ENCODE measurements at places on chromosomes 5 and 9.
A peak's percentile ranks its signal among the peaks of the same experiment; 100 is the strongest.

DNA sequence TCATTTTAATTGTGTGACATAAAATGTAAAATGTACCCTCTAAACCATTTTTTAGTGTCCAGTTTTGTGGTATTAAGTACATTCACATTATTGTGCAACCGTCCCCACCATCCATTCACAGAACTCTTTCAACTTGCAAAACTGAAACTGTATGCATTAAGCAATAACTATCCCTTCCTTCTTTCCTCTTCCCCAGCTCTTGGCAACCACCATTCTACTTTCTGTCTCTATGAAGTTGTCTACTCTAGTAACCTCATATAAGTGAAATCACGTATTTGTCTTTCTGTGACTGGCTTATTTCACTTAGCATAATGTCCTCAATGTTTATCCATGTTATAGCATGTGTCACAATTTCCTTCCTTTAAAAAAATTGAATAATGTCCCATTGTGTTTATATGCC, 142.4 kb downstream of the C9orf152 start:
- no peak for DNase-seq

DNA sequence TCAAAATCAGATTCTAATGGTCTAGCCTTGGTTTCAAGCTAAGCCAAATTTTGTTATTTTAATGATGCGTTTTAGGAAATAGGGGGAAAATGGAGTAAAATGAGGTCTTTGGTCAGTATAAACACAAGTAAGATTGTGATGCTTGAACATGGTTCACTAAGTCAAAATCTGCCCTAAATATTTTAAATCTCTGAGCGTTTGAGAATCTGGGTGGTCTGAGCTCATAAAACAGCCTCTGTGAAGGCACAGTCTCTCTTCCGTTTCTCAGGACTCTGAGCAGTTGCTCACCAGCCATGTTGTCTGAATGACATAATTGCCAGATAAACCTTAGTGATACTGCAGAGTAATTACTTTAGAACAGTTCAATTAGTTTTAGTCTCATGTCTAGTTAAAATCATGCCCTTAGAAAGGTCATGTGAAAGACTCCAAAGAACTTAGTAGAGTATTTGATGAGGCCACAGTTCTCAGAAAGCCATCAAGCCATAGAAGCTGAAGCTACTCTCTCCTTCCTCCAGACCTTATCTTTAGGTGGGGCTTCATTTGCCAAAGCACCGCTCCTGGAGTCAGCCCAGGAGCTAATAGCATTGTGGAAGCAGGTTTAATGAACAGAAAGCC, 257.1 kb upstream of the MAP3K1 start:
- no peak for DNase-seq

DNA sequence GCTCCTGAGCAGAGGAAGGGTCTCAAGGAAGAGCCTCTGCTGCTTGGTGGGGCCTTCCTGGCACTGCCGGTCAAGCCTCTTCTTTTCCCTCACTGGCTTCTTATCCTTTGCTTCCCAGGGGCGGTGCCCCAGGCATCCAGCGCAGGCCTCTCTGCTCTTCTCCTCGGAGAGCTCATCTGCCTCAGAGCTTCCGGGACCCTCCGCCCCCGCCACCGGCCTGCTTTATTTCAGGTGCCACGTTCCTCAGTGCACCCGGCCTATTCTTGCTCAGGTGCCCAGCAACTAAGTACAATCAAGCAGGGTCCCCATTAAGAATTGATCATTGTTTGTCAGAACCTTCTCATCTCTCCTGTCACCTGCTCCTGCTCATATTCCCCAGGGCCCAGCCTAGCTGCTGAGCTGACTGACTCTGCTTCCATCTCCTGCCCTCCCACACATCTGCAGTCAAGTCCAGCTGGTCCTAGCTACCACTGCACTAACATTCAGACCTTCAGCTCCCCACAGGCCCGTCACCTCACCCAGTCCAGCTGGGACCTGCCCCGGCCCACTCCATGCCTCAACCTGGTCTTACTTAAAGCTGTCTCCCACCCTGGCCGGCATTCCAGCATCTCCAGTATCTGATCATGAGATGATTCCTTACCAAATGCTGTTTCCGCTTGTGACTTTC, 114.3 kb upstream of the BOD1 start:
- no peak for DNase-seq

DNA sequence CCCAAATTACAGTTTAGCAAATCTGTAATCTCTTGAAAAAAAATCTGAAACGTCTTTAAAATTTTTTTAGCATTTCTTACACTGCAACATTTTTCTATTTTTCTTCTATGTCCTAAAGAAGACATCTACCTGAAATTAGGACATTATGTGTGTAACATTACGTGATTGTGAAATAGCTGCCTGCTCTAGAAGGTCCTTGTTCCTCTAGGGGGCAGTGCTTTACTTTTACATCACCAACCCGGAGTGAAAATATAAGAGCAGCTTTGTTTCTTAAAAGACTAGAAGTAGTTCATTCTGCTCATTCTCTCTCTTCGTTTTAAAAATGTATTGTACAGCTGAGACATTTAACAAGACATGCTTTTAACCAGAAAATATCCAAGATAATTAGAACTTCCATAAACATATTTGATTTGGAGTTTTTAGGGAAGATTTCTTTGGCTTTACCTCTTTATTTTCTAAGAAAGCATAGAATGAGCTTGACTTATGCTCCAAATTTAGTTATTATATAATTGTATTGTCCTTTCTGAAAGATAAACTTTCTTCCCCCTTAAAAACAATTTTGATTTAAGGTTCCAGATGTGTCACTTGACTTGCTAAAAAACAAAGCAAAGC, 48.1 kb upstream of the RIOK2 start:
- DNase-seq = peak; percentile 53

DNA sequence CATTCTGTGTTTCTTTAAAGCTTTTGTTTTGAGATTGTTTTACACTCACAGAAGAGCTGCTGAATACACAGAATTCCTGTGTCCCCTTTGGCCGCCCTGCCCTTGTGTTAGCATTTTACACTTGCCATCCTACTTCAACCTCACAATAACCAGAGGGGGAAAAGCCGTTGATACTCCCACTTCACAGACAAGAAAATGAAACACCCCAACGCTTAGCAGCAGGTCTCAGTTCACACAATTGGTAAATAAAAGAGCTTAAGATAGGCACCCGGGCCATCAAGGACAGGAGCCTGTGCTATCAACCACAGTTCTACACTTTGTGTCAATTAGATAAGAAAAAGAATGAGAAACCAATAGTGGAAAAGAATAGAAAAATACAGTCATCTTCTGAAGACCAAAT, 178.0 kb downstream of the SYK start:
- DNase-seq = no peak

DNA sequence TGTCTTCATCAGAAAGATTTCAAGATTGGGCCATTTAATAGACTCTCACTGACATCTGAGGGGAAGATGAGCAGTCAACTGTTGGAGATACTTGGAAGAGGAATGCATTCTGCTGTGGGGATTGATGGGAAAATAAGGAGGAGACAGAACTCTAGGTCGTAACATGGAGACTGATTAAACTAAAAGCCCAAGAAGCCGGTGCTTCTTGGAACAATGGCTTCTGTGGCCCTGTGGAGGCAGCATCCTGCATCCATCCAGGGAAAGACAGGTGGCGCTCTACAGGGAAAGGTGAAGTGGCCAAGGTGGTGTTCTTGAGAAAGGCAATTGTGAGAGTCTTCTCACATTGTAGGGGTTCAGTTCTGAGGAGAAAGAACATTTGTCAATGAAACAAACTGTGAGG, 31.3 kb downstream of the ZFAND5 start:
- DNase-seq = peak; percentile 12

DNA sequence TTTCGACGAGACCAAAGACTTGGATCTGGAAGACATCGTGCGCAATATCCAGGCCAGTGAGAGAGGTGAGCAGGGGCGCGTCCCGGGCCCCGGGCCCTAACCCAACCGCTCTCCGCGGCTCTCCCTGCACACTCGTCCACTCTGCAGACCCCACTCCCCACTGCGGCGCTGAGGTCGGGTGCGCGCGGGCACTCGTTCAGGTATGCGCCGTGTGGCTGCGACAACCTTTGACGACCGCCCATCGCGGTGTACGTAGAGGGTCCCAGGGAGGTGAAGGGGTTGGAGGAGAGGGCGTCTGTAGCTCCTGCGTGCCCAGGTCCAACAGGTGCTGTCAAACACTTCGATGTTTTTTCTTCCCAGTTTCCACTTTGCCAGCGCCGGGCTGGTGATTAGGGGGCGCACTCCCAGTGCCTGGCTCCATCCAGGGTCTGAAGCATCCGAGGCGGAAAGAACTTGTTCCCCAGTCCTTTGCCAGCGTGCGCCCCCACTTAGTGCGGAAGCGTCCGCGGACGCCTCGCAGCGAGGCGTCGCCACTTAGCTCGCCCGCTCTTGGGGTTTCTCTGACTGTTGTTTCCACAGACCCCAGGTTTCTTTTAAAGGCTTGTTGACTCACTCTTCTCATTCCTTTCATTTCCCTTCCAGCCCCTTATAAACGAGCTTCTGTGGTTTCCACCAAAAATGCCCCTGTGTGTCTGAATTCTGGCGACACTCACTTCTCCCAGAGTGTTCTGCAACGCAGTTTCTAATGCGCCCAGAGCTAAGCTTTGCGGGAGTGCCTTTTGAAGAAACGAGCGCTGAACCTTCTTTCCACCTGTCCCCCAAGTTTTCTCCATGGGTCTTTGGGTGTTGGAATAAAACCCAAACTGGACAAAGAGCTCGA, 1.6 kb downstream of the NPR3 start:
- no peak for DNase-seq

DNA sequence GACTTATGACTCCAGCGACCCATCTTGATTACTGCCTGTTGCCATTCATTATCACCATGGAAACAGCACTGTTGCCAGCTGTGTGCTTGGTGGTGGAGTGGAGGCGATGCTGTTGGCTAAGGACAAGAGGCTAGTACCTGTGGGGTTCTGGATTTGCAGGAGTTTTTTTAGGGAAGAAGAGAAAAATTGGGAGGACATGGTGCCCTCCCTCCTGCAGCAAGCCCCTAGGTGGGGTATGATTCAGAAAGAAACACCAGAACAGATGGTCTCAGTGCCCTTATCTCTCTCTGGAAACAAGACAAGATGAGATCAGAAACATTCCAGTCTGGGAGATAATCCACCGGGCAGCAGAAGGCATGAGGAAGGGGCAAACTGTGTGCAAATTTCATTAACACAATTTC, 87.8 kb upstream of the TLR4 start:
- no peak for DNase-seq

DNA sequence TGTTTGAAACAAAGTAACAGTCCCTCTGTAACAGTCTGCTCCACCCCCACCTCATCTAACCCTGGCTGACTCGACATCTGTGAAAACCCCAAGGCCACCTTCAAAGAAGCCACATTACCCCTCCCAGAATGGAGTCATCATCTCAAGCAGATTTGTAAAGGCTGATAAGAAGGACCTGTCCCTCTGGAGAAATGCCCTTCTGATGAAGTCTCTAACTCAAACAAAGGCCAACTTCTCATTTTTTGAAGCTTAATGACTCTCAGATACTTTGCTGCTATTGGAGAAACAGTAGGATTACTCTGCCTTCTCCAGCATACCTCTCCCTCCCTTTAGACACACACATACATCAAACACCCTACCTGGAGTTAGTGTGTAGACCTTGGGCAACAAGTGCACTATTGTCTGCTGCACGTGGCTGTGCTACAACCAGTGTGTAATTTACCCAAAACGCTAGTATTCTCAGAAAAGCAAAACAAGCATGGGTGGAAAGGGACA, 5.3 kb upstream of the SUSD1 start:
- no peak for DNase-seq

GRCh38 chr5:95669985-95670384, 12.8 kb downstream of the SPATA9 start:
- no peak for DNase-seq

DNA sequence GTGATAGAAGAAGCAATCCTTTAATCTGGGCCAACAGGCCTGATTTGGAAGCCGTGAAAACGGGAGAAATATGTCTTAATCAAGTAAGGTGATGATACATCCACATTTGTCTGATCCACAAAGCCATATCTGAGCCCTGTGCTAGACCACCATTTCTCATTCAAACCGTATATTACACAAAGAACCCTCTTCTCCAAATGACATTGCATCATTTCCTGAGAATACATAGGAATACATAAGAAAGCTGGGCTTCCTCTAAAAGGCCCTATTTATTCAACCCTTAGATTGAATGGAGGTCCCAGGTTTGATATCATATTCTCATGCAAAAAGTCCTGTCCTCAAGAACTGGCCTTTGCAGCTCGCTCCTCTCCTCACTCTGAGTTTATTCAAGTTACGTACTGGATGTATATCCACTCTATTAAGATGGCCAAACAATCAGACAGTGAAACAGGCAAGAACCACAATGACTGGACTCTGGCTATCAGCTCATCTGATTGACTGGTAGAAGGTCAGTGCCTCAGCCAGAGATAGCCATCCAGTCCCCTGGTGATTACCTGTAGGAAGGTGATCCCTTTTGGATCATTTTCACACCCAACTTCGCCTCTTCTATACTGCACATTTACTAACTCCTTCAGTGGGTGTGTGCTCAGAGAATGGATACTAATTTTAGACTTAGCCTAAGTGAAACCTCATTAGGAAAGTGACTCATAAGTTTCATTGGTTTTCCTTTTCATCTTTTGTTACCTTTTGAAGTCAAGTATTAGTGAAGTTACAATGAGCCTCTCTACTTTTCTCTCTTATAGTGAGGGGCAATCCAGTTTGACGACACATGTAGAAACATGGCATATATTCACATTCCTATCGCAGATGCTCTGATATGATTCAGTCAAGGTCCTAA, 167.6 kb upstream of the WWC1 start:
- no peak for DNase-seq

DNA sequence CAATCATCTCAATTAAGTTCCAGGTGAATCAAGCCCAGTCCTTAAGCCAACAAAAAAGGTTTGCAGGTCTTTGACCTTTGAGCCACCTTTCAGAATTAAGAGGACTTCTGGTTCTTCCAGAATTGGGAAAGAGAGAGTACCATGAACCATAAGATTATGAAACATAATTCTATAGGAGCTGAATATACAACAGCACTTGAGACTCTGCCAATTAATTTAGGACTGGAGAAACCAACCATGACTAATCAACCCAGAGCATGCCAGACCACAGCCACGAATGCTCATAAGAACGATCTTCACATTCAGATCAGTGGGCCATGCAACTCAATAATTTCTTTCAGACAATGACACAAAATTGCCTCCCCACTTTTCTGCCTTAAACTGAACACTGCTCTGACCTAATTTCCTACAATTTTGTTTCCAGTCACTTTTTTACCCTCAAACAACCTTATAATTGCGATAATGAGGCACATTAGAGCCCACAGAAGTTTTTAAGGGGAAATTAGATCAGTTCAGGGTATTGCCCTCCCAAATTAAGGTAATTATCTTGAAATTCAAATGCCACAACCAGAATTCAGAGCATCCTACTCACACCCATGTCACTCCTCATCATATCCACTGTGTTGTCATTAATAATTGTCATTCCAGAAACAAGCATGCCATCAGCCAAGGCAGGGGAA, 213.4 kb downstream of the ATPSCKMT start:
- DNase-seq = no peak

DNA sequence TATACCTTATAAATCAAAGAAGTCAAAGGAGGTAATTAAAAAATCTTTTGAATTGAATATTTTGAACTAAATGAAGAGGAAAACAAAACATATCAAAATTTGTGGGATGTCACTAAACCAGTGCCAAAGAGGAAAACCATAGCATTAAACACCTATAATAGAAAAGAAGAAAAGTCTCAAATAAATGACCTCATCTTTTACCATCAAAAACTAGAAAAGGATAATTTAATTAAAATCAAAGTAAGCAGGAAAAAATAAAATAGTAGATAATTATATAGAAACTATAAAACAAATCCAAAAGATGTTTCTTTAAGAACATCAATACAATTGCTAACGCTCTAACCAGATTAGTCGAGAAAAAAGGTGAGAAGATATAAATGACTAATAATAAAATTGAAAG, 47.8 kb downstream of the LPAR1 start:
- no peak for DNase-seq

All from HEK293T (cell line).